ENCODE measurements at places on chromosomes 2 and 18.

DNA sequence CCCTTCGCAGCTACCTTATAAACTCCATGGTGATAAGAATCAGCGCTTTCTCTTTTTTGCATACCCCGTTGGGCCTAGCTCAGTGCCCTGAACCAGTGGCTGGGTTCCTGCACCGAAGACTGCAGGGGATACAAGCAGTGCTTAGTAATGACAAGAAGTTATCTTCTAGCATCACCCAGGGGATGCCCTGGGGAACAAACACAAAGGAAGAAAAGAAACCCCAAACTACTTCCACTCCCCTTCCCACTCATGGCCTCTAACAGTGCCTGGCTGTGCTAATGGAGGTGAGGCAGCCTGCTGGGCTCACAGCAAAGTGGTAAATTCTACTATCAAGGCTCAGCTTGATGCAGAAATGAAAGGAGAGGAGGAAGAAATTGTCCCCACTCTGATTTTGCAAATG is 314.7 kb downstream of the TXNL1 start:
- no peaks in the 10 kb centered on the region for H3K36me3 ChIP-seq
- DNase-seq = no peak
- no peak overlapping the region for H3K4me3 ChIP-seq
- no peaks in the 10 kb centered on the region for H3K4me1 ChIP-seq
- no peak overlapping the region for H3K27ac ChIP-seq

DNA sequence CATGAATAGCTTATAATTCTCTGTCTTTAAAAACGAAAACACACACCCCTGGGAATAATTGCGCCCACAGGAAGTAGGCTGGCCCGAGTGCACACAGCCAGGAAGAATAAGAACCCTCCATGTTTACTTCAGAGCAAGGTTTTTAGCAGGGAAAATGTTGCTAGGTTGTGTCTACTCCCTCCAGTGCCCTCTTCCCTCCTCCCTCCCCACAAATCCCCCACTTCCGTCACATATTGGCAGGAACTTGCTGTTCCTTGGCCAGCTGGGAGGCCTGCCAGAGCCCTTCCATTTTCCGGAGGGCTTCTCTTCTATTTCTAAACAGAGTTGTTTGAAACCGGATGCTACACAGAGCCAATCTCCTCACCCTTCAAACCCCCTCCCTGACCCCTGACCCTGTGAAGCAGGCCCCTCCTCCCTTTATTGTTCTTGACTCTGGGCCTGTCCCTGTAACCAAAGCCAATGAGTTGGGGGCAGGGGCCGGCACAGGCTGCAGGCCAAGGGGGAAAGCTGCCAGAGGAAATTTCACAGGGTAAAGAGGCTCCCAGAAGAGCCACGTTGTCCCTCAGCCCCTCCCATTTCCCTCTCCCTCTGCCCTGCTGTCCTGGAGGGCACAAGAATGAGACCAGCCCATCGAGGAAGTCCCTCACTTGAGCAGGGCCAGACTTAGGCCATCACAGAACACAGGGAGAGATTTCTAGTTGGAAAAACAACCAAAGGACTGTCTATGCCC is 49.8 kb upstream of the LGALSL start:
- H3K4me3 ChIP-seq = peak overlapping the region; percentile 47
- no peaks in the 10 kb centered on the region for H3K36me3 ChIP-seq
- H3K27ac ChIP-seq = peak overlapping the region; percentile 49
- peaks cover 16% of the 10 kb centered on the region for H3K4me1 ChIP-seq
- H3K27me3 ChIP-seq = no peaks in the 10 kb centered on the region
- peak; percentile 91 for DNase-seq

DNA sequence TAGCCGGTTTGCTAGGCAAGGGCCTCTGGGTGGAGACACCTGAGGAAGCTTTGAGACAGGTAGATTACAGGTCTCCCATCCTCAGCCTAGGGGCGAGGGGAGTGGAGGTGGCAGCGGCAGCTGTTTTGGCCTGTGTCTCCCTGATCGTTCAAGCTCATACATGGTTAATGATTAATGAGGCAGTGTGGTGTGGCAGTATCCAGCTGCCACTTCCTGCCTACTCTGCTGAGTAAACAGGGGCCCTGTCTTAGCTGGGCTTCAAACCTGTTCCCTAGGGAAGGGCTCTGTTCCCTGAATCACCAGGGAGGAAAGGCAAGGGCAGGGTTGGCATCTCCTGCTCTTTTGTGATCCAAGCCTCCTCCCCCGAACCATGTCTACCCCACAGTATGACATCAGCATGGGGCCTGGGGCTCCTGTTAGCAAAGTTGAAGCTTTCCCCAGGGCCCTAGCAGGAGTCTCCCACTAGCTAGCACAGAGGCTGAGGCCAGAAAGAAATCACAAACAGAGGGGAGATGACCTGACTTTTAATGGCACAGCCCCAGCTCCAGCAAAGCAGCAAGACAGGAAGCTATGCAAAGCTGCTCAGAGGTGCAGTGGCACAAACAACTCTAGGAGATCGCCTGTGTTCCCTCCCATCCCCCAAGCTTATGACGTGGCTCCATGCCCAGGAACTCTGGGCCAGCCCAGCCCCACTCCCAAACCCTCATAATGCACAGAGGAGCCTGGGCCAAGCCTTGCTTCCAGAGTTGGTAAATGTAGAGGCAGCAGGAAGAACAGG is 3.7 kb upstream of the TUBA4B start:
- H3K36me3 ChIP-seq = peaks cover 23% of the 10 kb centered on the region
- no peak overlapping the region for H3K27ac ChIP-seq
- no peak overlapping the region for H3K4me3 ChIP-seq
- DNase-seq = no peak
- H3K4me1 ChIP-seq = peaks cover 5% of the 10 kb centered on the region
- no peaks in the 10 kb centered on the region for H3K27me3 ChIP-seq

DNA sequence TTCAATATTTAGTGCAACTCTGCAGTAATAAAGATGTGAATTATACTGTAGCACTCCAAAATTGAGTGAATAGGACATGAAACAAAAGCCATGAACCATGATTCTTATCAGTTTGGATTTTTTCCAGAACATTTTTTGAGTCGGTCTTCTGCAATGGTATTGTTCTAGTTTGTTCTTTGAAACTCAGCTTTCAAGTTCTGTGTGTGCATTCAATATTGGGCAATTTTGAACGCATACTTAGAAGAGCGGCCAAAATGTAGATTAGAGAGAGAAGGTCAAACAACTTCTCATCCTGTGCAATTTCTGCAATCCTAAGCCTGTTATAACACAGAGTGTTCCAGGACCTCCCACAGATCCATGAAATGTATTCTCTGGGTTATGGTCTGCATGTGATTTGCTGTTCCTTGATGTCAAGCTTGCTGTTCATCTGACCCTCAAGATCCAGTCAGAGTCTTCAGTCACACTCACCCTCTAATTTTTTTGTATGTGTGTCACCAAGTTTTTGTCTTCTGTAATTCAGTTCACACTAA is 48.3 kb downstream of the TSPYL6 start:
- H3K27ac ChIP-seq = no peak overlapping the region
- H3K4me3 ChIP-seq = no peak overlapping the region
- DNase-seq = no peak
- H3K4me1 ChIP-seq = no peaks in the 10 kb centered on the region

DNA sequence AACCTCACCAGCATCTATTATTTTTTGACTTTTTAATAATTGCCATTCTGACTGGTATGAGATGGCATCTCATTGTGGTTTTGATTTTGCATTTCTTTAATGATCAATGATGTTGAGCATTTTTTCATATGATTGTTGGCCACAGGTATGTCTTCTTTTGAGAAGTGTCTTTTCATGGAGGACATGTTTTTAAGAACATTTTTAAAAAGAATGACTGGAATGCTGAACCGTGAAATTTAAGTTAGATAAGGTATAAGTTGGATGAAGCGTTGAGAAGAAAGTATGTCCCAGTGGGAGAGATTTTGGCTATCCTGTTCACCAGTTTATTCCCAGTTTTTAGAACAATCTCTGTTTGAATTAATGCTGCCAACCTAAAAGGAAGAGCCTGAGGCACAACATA is 365.9 kb downstream of the CELF4 start:
- no peak overlapping the region for H3K4me3 ChIP-seq
- H3K27me3 ChIP-seq = no peaks in the 10 kb centered on the region
- H3K36me3 ChIP-seq = peaks cover 15% of the 10 kb centered on the region
- no peak for DNase-seq
- no peaks in the 10 kb centered on the region for H3K4me1 ChIP-seq

GRCh38 chr2:10880586-10881321 is 31.0 kb upstream of the KCNF1 start:
- H3K4me3 ChIP-seq = no peak overlapping the region
- H3K4me1 ChIP-seq = peaks cover 13% of the 10 kb centered on the region
- no peaks in the 10 kb centered on the region for H3K36me3 ChIP-seq
- no peaks in the 10 kb centered on the region for H3K27me3 ChIP-seq
- H3K27ac ChIP-seq = no peak overlapping the region
- no peak for DNase-seq

GRCh38 chr18:76978616-76979015 is 154.0 kb downstream of the MBP start:
- H3K27ac ChIP-seq = no peak overlapping the region
- no peak for DNase-seq
- no peak overlapping the region for H3K4me3 ChIP-seq
- H3K36me3 ChIP-seq = peaks cover 6% of the 10 kb centered on the region
- no peaks in the 10 kb centered on the region for H3K27me3 ChIP-seq

GRCh38 chr2:233841183-233841582 is 13.2 kb downstream of the HJURP start:
- H3K4me3 ChIP-seq = no peak overlapping the region
- H3K27me3 ChIP-seq = no peaks in the 10 kb centered on the region
- no peak for DNase-seq
- no peak overlapping the region for H3K27ac ChIP-seq
- no peaks in the 10 kb centered on the region for H3K4me1 ChIP-seq
- H3K36me3 ChIP-seq = peaks cover 91% of the 10 kb centered on the region

- DNase-seq = no peak
- H3K4me3 ChIP-seq = no peak overlapping the region
- H3K27ac ChIP-seq = no peak overlapping the region
- no peaks in the 10 kb centered on the region for H3K27me3 ChIP-seq
Measured at GRCh38 chr2:96240341-96241038, 25.3 kb downstream of the TMEM127 start.

DNA sequence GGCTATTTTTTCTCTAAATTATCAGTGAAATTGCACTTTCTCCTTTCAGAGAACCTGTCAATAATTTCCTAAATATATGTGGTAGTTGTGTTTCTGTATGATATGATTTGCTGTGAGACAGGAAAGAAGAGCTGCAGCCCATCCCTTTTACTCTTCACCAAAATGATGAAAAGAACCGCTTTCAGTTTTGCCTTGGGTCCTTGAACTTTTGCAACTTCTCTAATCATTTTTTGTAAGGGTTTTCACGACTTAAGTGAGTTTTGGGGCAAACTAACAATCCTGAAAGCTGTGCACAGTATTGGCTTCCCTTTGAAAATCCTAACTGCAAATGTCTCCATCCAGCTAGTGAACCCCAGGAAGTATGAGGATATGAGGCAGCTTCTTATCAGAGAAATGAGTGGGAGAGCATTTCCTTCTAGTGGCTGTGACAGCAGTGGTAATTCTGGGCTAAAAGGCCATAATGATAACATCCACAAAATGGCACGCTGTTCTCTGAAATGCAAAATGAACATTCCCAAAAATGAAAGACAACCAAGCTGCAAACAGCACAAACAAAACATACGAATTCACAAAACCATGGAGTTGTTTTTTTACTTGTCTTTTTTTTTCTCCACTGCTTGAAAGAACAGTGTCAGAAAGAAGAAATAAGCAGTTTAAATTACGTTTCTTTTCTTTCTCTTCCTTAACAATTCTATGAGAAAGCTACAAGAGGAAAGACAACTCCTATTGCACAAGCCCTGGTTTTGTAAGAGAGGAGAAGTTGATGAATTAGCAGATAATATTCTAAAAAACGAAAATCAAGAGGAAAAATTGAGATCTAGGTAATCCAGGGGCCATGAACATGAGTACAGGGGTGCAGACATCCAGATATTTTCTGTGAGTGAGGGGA is 1291.6 kb upstream of the ZEB2 start:
- H3K27ac ChIP-seq = no peak overlapping the region
- no peaks in the 10 kb centered on the region for H3K27me3 ChIP-seq
- no peaks in the 10 kb centered on the region for H3K36me3 ChIP-seq
